Stimulated activated CD4-positive, alpha-beta T cell treated with anti-CD3 and anti-CD28 coated beads, Interleukin-1b, Interleukin-23, amount 100 ng/mL, for 24 hours (primary cell): ENCODE measurements at places on chromosomes 16 and 17.

DNA sequence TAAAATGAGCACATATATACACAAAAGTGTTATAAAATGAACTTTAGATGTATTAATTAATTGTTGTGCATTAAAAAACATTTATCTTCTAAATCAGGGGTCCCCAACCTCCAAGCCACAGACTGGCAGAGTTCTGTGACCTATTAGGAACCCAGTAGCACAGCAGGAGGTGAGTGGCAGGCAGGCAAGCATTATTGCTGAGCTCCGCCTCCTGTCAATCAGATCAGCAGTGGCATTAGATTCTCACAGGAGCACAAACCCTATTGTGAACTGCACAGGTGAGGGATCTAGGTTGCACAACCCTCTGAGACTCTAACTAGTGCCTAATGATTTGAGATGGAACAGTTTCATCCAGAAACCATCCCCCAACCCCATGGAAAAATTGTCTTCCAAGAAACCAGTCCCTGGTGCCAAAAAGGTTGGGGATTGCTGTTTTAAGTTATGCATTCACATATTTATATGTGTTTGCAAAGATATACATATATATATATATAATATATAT lies 583.7 kb downstream of the KCNJ2 start:
- no peak for DNase-seq

DNA sequence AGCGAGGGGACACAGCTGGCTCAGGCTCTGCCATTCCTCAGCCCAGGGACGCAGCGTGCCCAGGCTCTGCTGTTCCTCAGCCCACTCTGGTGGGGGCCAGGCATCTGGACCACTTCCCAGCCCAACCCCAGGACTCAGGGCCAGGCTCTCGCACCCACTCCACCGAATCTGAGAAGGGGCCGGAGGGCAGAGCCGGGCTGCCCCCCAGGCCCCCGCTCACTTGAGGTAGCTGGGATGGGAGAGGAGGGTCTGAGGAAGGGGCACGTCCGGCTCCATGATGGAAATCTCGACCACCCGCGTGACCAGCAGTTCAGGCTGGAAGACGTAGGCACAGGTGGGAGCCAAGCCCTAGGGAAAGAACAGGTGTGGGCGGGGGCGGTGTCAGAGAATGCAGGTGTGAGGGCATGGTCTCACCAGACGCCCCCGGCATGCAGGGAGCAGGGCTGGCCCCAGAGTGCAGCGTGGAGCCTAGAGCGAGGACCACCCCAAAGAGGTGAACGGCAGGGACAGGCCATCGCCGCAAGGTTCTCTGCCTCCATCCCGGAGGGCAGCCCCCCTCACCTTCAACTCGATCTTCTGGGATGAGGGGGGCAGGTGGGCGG lies 4.9 kb downstream of the PGAP6 start:
- DNase-seq = no peak

DNA sequence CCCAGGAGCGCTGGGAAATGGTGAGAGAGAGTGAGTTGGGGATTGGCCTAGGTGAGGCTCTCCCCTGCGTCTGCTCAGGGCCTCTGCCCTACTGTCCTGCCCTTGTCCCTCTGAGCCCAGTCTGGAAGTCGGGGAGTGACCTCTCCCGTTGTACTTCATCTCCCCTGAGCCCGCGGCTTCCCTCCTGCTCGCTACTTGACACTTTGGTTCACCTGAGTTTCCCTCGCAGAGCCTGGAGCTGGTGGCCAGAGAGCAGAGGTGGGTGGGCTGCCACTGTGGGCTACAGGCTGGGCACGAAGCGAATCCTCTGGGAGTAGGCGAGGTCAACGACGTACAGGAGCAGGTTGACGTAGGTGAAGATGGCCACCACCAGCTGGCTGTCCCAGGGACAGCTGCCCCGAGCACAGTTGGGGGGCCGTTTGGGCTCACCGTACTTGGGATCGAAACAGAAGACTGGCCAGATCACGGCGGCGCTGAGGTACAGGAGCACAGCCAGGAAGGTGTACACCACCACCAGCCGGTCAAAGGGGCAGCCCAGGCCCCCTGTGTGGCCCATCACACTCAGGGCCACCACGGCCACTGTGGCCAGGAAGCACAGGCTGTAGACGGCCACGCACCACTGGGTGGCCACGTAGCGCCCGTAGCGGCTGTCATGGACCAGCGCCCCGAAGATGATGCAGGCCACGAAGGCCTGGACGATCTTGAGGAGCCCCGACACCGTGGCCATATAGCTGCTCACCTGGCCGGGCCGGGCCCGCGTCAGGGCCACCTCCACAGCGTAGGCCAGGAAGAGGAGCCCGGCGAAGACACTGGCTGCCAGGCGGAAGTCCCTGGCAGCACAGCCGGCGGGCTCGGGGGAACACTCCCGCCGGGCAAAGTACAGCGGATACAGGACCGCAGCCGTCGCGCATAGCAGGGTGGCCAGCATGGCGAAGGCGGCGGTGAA lies 3.7 kb upstream of the PYCR1 start:
- no peak for DNase-seq

DNA sequence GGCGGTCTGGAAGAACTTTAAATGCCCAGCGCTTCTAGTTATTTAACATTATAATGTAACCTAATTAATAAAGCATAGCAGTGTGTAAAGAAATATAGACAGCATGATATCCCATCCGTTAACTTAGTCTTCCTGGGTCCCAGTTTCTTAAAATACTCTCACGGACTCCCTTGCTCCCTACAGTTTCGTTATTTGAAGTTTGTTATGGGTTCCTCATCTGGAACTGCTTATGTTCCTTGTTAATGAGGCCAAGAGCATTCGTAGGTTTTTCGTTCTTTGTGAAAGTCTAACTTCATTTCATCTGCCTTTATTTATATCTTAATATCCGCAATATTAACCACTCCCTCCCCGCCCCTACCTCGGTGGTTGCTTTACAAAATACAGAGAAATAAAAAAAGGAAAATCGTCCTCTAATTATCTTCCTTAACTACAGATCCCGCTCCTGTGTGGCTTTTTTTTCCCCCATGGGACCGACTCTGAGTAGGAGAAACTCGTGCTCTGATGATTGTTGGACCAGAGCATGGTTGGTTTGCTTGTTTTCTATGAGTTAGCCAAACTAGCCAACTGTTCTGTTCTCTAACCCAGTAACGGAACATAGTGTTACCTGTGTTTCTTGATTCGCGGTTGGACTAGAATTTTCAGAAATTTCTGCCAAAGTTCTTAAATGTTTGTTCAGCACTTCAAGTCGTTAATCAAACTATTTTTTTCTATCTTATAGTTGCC lies 863 bp downstream of the ADPRM start:
- no peak for DNase-seq

DNA sequence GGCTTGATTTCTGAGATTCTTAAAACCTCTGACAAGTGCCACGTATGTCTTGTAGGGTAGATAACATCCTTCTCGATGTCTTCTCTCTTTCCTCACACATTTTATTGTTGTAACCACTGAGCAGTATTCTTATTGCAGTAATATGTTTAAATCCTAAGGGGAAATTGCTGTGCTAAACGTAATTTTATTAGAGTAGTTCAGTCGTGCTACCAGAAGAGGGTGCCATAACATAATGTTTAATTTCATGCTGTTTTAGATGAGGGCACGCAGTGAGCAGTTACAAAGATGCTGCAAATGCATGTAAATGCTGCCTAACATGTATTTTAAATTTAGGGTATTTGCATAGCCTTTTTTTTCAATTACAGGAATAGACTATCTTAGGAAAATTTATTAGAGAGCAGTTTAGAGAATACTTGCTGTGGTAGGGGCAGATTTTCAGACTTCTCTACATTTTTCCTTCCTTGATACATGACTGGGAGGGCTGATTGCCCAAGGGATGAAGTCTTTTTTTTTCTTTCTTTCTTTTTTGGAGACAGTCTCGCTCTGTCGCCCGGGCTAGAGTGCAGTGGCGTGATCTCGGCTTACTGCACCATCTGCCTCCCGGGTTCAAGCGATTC lies 51.7 kb downstream of the GAN start:
- no peak for DNase-seq

DNA sequence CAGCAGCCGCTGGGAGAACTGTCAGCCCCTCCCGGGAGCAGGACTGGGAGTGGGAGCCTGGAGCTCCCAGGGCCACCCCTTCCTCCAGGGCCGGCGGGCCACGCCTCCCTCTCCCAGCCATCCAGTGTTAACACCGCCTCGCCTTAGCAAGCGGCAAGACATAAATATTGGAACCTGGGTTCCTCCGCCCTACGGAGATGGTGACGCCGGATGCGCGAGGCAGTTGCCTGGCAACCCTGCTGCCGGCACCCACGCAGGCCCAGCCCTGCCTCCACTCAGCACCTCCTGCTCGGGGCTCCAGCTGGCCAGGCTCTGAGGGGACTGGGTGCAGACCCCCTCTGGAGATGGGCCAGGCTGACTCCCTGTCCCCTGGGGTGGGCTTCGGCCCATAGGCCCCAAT lies 27.4 kb upstream of the CACNA1H start:
- no peak for DNase-seq

GRCh38 chr17:48642059-48642842 lies 16.1 kb upstream of the HOXB9 start:
- DNase-seq = no peak

GRCh38 chr16:27098366-27099049 lies 31.8 kb downstream of the C16orf82 start:
- no peak for DNase-seq

- DNase-seq = no peak
These were observed 5.7 kb downstream of the NUDT16L1 start for GRCh38 chr16:4699046-4699556.
